ENCODE measurements at places on chromosomes 1 and 21.

DNA sequence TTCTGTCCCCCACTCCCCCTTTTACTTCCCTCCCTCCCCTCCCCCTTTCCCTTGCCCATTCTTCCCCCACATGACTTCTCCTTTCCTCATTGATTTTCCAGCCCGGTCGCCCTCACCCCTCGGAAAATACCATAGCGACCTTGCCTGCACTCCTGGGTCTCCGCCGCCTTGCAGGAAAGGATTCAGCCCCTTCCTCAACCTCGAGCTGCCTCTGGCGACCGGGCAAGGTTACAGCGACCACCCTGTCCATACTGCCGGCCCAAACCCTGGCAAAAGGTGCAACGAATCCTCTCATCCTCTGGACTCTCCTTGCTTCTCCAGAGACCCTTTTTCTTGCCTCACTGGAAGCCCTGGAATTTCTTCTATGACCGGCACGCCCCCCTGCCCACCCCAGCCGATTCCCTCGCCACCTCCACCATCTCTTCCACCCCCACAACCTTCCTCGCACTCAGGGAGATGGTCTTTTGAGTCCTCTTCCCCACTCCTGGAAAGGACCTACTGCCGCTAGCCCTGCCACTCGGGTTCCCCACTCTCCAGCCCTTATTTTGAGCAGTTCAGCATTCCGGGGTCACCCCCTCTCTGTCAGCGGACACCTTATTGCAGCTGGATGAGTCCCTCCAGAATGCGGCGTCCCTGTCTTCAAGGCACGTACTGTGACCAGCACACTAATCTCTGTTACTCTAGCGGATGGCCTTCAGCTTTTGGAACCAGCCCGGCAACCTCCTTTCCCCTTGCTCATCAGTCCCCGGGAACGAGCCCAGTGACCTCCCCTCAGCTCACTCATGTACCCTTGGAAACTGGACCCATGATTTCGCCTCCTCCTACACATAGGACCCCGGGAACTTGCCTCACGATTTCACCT lies 846 bp downstream of the NSUN4 start:
- peak; percentile 8 for DNase-seq

GRCh38 chr1:97033949-97034348 lies 312.4 kb downstream of the PTBP2 start:
- DNase-seq = no peak

DNA sequence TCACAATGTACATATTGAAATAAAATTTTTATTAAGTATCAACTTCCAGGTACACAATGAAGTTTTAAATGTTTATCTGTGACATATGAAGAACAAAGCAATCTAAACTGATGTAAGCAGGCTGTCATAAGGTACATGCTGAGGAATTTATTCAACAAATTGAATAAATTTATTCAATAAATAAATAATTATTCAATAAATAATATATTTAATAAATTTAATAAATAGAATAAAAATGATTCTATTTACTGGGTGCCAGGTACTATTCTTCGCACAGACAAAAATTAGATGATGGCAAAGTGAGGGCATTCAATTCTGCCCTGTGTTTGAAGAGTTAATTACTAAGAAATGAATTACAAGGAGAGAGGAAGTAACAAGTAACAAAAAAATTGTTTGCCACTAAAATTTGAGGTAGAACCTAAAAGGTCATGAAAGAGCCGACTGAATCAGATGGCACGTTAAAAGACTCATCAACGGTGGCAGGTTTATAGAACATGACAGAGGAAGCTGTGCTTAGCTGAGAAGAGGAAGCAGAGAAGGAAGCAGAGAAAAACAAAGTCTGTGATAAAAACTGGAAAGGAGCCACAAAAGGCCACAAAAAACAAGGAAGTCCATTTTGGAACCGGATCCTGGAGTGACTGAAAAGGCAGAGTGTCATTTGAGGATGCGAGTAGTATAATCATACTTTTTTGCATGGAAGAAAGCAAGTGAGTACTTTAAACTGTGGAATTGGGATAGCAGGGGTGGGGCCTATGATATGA lies 2.2 kb upstream of the USP24 start:
- no peak for DNase-seq

GRCh38 chr1:159076438-159077119 lies at the start of gene AIM2:
AIM2 (minus strand) TSS chr1:159076766; CDS start chr1:159073499, 3,267 bp downstream.
- no peak for DNase-seq

- DNase-seq = no peak
Measured at GRCh38 chr1:121538943-121539575, 354.3 kb downstream of the SRGAP2C start.

DNA sequence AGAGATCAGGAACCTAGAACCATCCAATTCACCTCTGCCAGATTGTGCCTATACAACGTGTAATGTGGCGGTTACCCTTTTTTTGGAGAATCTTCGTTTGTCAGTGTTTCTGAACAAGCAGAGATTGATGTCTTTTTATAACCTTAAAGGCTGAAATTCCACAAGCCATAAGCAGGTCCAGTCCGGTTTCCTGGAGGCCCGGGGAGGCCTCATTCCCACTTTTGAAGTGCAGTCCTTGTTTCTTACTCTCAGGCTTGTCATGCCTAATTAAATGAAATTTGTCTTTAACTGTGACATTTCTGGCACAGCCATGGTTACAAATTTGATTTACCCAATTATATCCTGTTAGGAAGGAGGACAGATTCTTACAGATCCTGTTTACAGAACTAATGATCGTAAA lies 27.8 kb downstream of the ZNF362 start:
- no peak for DNase-seq

GRCh38 chr1:1200876-1201810 lies 5.2 kb downstream of the TNFRSF18 start:
- DNase-seq = no peak

DNA sequence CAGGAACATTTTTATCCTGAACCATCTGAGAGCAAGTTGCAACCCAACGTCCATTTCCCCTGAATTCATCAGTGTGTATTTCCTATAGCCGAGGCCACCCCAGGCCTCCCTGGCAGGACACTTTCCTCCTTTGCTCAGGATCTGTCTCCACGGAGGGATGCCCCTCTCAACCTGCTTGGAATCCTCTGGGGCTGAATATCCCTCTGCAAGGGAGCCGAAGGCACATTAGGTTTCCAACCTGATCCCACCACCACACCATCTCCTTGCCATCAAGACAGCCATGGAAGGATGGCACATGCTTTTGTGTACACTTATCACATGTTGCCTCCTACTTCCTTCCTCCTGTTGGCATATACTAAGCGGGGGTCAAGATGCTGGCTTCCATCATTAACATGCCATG lies 74.8 kb upstream of the EDN2 start:
- no peak for DNase-seq

- DNase-seq = no peak
Measured at GRCh38 chr1:115492880-115493279, 148.9 kb upstream of the VANGL1 start.
